NCI-H187 treated with DMSO at 0.1 percent for 48 hours (cell line): ENCODE measurements at places on chromosomes 6 and 20.

DNA sequence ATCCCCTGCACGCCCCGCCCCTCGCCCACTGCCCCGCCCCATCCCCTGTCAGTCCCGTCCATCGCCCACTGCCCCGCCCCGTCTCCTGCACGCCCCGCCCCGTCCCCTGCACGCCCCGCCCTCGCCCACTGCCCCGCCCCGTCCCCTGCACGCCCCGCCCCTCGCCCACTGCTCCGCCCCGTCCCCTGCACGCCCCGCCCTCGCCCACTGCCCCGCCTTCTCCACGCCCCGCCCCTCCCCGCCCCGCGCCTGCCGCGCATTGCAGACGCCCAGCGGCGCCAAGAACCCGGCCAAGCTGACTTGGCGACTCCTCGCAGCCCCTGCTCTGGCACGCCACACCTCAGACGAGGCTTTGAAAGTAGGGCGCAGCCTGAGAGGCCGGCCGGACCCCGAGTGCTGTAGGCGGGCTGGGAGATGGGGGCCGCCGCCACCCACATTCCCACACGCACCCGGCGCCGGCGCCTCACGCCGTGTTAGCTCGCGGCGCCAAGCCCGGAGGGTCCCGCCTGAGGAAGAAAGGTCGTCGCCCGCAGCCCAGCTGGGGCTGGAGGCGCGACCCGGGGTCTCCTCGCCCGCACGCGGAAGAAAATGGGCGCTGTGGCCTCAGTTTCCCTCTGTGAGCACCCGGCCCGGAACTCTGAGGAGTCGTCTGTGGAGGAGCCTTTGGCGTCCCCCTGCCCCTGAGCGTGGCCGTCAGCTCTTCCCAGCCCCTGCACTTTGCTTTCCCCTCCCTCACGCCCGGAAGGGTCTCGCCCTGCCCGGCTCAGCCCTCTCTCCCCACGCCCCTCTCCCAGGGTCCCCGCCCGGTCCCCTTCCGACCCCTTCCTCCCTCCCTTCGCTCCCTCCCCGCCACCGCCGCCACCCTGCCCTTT is at the start of gene RAD21L1:
RAD21L1 (plus strand) TSS at position 262 of the 872 bp plus-strand sequence. CDS start 2,410 bp downstream, outside the sequence.
- no peak for DNase-seq

DNA sequence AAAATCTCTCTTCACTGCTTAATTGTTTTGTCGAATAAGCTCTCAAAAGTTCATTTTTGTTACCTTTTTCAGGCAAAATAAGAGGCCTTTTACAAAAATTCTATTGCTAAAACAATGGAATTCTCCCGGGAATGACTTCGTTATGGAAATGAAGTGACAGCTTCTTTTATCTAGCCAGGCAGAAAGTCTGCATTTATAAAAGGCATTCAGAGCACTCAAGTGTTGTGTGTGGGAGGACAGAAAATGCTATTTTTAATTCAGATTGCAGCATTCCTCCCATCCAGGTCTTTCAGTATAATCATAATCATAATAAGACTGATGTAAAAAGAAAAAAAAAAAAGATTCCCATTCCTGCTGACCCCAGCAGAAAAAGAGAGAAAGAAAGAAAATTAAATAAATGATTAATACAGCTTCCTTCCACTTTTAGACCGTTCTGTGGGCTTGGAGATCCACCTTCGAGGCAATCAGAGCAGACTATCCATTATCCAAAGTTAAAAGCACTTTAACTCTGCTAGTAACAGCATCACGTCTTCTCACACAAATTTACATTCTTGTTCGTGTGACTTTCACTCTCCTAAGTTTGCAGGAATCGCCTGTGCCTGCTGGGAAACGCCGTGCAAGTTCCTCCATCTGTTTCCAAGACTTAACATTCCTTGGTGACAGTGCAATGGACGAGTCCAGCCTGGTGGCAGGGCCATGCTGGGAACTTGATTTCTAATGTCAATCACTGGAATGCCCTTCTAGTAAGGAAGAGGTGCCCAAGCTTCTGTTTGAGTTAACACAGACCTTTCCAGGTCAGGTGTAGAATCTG is 258.8 kb downstream of the GMPR start:
- no peak for DNase-seq

GRCh38 chr6:170124150-170124549 is 166.7 kb downstream of the DLL1 start:
- DNase-seq = no peak

GRCh38 chr6:55875400-55875799 is at the start of gene BMP5:
Gene BMP5 (minus strand): TSS chr6:55875590. CDS start chr6:55874865, 725 bp downstream.
- peak; percentile 78 for DNase-seq

DNA sequence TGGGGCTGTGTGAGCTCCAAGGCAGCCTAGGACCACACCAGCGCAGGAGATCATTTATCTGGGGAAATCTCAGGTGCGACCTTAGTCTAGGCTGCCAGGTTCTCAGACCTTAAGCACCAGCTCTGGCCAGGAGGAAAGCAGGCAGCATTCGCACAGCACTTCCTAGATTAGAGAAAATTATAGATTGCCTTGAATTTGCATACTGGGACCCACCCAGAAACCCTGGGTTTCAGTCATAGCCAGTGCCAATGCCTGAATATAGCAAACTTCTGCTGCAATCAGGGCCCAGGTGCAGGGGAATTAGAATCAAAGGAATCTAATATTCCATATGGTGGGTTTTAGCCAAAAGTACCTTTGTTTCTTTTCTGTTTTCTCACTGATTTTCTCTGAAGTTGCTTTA is 204.3 kb upstream of the CST7 start:
- DNase-seq = no peak

- no peak for DNase-seq
These were observed 37.4 kb upstream of the SLC9A8 start for GRCh38 chr20:49775229-49775693.

DNA sequence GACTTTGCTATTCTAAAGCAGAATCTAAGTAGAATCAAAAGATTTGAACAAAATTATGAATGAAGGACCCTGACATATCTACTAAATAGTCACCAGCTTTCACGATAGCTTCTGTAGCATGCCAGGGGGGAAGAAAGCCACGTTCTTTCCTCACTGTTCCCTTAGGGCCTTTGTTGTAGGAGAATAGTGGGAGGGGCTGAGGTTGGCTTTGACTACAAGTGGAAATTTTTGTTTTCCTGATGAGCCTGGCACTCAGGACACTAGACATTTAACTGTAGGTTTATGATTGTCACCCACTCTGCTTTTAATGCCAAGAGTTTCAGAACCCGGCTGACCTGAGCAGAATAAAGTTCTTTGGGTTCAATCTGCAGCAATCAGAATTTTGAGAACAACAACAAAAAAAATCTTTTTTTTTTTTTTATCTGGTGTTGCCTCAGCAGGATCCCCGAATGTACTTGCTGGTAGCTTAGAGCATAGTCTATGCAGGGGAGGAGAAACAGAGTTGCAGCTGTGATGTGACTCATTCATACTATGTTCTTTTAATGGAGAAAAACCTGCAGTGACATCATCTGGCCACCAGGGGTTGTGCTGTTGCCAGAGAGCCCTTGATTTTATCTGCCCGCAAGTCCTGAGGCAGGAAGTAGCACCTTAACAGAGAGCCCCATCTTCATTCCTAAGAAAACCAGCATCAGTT is 38.5 kb downstream of the TPD52L1 start:
- DNase-seq = peak; percentile 2

DNA sequence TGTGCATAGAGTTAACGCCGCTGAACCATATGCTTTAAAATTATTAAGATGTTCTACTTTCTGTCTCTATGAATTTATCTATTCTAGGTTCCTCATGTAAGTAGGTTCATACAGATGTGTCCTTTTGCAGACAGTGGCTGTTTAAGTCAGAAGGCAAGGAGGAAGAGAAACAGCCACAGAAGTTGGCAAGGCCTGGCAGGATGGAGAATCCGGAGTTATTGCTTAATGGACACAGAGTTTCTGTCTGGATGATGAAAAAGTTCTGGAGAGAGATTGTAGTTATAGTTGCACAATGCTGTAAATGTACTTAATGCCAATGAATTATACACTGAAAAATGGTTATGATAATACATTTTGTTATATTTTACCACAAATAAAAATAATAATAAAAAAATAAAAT is 283.6 kb upstream of the CNR1 start:
- no peak for DNase-seq

DNA sequence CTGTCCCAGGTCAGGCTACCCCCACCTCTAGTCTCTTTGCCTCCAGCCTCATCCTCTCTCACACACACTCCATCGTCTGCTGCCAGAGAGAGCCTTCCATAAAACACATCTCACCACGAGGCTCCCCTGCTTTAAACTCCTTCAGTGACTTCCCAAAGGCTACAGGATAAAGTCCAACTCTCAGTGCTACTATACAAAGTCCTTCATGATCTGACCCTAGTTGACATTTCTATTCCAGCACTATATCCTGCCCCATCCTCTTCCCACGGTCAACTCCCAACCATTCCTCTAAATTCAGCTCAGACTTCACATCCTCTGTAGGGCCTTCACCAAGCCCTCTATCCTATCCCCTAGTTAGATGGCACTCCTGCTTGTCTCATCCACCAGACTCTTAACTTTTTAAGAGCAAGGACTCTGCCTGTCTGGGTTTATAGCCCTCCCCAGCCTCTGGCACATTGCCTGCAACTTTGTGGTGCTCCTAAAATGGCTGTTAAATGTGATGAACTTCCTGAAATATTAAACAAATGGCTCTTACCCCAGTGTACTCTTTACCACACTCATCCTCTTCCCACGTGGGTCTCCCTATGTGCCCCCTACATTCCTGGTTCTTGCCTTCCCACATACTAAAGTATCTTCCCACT is 36.1 kb downstream of the KIF16B start:
- no peak for DNase-seq

DNA sequence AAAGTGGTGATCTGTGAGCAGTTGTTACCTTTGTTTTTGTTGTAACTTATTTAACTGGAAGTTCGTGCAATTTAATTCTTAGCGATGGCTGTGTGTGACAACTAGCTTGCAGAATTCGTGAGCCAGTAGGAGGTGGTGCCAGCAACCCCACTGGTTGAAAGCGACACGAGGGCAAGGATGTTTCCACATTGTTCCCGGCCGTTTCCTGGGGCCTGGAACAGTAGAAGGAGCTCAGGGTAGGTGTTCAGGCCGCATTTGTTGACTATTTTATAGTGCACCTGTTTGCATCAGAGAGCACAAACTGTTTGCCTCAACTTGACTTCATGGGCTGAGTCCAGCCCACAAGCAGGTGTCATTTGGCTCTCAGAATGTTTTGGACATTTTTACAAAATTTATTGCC is 112.1 kb upstream of the PTPN1 start:
- no peak for DNase-seq

DNA sequence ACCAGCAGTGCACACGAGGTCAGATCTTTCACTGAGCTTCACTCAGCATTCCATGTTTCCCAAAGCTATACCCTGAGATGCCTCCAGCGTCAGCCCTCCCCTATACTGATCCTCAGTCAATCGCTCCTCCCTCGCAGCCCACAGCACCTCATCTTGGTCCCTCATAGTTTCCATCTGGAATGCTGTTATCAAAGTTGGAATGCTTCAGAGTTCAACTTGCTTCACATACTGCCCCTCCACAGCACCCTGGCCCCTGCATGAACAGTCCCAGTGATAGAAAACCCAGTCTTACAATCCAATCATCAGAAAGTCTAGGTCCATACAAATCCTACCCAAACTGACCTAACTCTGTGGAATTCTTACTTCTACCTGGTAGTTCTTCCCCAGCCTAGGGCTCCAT is 20.0 kb downstream of the SPAG4 start:
- no peak for DNase-seq

DNA sequence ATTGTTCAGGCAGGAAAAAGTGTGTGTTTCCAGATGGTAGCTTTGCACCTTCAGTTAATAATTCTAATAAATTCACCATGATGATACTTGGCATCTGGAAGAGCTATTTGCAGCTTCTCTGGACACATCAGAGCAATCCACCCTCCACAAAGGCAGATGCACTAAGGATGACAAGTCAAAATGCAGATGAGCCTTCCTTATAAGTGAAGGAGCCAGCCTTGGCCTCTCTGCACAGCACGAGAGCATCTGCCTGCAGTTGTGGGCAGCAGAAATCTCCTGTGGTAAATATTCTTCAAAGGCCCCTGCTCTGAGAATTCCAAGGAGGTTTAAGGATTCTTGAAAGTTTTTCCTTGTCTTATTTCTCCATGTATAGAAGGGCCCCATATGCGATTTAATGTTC is 6.9 kb upstream of the POM121L2 start:
- DNase-seq = no peak

GRCh38 chr6:125765944-125766343 is 16.5 kb downstream of the HEY2 start:
- no peak for DNase-seq

GRCh38 chr20:62219992-62220665 is at the start of gene HRH3:
Gene HRH3 (minus strand): TSS chr20:62220278. CDS start chr20:62219970, 308 bp downstream.
- DNase-seq = no peak
